Fibroblast of skin of scalp (primary cell): ENCODE measurements at places on chromosomes 13 and 19.

DNA sequence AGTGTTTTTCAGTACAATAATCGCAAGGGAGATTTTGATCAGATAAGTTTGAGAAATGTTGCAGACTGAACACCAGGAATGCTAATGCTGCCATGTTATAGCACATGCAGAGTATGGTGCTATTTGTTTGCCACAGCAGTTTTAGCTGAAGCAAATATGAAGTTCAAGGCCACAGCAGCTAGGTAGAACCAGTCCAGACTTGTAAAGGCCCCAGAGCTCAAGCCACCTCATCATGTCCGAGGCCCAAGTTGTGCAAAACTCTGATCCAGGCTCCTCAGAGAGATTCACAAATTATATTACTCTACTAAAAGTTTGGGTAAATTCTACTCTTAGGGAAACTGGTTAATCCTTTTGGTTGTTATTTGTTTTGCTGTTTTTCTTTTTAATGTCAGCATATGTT lies 2702.6 kb downstream of the PCDH9 start:
- DNase-seq, result no peak

DNA sequence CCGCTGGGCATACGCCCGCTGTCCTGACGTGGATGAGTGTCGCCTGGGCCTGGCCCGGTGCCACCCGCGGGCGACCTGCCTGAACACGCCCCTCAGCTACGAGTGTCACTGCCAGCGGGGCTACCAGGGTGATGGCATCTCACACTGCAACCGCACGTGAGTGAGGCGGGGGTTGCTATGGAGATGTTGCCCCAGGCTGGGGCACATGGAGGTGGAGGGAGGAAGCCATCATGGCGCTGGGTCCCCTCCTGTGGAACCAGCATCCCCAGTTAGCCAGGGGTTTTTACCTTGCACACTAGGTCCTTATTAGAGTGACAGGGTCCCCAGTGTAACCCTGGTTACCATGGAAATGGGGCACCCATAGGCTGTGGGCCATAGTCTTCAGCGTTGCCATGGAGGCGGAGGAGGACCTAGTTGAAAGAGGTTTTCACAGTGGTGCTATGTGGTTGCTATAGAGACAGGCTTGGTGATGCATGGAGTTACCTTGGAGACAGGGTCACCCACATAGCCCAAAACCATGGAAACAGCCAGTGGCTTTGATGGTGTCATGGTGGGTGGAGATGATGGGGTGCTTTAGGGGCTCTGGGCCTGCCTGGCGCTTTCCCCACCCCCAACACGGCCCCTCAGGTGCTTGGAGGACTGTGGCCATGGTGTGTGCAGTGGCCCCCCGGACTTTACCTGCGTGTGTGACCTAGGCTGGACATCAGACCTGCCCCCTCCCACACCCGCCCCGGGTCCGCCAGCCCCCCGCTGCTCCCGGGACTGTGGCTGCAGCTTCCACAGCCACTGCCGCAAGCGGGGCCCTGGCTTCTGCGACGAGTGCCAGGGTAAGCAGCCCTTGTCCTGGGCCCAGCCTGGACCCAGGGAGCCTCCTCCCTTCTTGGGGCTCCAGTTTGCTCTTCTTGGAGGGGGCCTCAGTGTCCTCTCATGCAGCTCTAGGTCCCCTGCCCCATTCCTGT lies 27.1 kb downstream of the MEGF8 start:
- DNase-seq, result no peak

DNA sequence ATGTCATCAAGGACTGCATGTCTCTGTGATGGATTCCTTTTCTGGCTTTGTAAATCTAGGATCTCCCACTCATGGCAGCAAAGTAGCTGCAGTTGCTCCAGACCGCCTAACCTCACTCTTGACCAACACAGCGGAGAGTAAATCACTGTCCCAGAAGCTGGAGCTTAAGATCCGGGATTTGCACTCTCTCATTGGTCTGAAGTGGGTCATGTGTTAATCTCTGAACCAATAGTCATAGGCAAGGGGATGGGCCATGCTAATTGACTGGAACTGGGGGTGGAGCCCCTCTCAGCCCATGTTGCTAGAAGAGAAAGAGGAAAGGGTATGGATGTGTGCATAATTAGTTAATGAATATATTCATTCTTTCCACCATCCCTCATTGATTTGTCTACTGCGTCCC lies 34.0 kb downstream of the VAV1 start:
- no peak for DNase-seq

DNA sequence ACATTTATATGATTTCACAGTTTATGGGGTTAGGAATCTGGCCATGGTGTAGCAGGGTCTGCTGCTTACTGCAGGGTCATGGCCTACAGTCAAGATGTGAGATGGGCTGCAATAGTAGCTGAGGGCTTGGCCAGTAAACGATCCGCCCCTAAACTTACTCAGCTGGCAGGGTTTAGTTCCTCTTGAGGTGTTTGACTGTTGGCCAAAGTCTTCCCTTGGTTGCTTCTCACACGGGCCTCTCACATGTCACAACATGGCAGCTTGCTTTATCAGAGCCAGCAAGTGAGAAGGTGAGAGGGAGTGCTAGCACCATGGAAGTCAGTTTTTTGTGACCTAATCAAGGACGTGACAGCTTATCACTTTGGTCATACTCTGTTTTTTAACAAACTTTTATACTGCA lies 77.1 kb downstream of the DNAJC3 start:
- DNase-seq, result no peak

DNA sequence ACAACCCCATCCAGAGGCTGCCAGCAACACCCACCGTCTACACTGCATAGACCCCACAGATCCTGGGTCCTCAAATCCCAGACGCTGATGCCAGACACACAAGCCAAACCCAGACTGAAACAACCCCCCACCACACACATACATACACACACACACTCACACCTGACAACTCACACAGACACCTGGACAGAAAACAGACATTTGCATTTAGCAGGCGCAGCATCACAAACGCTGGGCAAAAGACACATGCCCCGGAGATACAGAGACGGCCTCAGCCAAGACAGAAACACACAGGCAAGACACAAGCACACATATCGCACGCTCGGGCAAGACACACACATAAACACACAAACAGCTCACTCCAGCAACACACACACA lies 1.3 kb downstream of the BBC3 start:
- DNase-seq, result no peak

DNA sequence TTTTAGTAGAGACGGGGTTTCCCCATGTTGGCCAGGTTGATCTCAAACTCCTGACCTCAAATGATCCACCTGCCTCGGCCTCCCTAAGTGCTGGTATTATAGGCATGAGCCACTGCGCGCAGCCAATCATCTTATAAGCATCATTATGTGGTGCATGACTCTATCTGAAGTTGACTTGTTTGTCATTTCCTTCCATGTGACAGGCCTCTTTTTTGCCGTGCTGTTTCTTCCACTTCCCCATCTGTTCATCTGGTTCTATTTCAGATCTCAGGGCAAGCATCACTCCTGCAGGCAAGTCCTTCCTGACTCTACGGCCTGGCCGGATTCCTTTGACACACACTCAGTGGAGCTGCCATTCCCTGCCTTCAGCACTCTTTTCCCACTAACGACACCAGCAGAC lies 15.2 kb downstream of the COL5A3 start:
- no peak for DNase-seq

GRCh38 chr19:28314756-28315155 lies 898.2 kb downstream of the UQCRFS1 start:
- DNase-seq, result no peak

- no peak for DNase-seq
Observed at GRCh38 chr13:31882794-31883193, 143.5 kb downstream of the RXFP2 start.

DNA sequence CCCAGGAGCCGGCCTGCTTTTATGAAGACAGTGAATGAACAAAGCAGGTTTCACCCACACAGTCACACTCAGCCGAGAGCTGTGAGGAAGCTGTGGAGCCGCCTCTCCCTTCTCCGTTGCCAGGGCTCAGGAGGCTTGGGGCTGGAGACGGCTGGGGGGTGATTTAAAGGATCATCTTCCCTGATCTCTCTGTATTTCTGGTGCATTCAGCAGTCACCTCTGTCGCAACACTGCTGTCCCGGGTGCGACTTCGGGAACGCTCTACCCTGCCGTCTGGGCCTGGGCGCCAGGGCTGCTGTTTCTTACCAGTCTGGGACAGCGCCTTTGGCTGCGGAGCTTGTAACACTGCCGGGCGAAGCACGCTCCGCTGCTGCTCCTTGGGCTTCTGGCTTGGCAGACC lies 18.1 kb downstream of the CAPS start:
- DNase-seq, result no peak

DNA sequence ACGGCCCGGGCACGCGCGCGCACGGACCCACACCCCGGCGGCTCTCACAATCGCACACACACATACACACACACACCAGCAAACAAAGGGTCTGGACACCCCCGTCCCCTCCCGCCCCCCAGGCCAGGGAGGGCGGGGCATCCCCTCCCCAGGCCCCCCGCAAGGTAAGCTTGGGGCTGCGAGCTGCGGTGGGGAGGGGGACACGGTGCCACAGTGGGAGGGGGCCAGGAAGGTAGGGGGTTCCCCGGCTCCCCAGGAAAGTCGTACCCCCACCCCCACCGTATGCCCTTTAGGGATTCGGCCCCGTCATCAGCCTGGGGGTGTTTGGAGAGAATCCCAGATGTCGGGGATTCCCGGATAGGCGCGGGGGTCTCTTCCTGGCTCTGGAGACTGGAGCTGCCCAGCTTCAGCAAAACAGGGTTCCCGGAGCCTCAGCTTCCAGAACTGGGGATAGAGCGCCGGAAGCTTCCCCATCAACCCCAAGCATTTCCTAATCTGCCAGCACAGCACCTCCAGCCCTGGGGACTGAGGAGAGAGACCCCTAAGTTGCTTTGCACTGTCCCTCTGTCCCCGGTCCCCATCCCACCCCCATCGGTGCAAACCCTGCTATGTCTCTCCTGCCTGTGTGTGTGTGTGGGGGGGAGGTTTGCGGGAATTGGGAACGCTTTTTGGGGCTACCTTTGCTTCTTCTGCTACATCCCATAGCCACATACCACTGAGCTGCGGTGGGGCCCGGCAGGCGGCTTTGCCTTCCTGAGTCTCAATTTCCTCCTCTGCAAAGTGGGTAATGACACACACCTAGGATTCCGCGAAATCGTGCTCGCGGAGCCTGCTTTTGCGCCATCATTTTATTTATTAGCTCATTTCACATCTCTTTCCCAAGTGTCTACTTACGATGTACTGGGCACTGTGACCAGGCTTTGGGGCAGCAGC lies 1.8 kb upstream of the CDC37 start:
- DNase-seq, result no peak
